ENCODE measurements at places on chromosomes 2 and 18.

DNA sequence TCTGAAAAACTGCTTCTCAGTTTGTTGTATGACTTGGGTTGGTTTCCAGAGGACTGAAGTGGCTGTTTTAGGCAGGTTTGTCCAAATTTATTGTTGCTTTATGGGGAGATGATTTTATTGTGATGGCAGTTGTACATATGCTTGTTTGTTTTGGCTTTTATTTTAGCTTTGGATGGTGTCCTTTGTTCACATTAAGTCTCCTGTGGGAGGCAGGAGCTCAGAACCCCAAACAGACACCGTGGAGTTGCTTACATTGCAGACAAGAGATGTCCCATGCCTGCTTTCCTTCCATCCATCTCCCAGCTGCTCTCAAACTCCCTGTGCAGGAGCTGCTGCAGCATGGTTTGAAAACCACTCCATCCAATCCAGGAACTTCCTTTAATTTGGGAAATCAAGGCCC lies 414.7 kb downstream of the LPIN1 start:
- H3K36me3 ChIP-seq: no peaks in the 10 kb centered on the region
- H3K4me1 ChIP-seq: peaks cover 9% of the 10 kb centered on the region
- DNase-seq: no peak
- no peak overlapping the region for H3K27ac ChIP-seq
- no peak overlapping the region for H3K4me3 ChIP-seq

DNA sequence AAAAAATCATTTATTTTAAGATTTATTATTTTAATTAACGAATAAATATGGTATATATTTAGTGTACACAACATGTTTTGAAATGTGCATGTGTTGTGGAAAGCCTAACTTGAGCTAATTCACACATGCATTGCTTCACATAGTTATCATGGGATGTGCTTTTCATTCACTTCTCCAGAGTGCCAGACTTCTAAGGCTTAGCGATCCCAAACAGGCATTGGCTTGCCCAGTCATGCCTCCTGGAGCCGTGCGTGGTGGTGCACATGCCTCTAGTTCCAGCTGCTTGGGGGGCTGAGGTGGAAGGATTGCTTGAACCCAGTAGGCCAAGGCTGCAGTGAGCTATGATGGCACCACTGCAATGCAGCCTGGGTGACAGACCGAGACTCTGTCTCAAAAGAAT lies 40.5 kb downstream of the ARHGEF4 start:
- peaks cover 3% of the 10 kb centered on the region for H3K4me1 ChIP-seq
- H3K36me3 ChIP-seq: no peaks in the 10 kb centered on the region
- H3K27me3 ChIP-seq: no peaks in the 10 kb centered on the region
- H3K4me3 ChIP-seq: no peak overlapping the region
- H3K27ac ChIP-seq: no peak overlapping the region

- H3K27ac ChIP-seq: no peak overlapping the region
- no peaks in the 10 kb centered on the region for H3K4me1 ChIP-seq
- no peak overlapping the region for H3K4me3 ChIP-seq
Observed at GRCh38 chr2:10934979-10935350, 23.2 kb downstream of the KCNF1 start.

DNA sequence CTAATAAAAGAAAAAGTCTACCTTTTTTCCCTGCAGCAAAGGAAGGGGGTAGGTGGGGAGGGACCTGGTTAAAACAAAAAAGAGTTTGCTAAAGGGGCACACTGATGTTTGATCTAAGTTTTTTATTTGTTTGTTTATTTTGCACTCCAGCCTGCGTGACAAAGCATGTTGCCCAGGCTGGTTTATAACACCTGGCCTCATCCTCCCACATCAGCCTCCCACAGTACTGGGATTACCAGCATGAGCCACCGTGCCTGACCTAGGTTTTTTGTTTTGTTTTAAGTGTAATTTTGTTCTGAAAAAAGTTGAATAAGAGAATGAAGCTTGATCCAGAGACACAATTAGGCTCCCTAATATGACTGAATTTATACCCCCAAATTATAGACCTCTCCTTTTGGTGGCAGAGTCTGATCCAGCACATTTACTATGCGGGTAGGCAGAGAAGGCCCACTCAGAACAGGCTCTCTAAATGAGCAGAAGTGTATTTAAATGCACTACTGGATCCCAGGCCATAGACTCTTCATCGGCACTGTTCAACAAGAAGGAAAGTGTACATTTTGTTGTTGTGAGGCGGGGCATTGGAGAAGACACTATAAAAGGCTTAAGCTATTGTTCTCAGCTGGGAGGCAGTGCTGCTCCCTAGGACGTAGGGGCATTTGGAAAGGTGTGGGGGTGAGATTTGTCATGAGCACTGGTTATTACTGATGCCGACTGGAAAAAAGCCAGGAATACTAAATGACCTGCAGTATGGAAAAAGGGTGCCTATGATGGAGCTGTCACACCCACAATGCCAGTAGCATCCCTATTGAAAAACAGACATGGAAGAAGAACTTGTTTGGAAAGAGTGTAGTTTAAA lies 32.4 kb downstream of the MRPS9 start:
- peaks cover 3% of the 10 kb centered on the region for H3K36me3 ChIP-seq
- H3K4me3 ChIP-seq: no peak overlapping the region
- no peak for DNase-seq
- H3K27me3 ChIP-seq: no peaks in the 10 kb centered on the region

DNA sequence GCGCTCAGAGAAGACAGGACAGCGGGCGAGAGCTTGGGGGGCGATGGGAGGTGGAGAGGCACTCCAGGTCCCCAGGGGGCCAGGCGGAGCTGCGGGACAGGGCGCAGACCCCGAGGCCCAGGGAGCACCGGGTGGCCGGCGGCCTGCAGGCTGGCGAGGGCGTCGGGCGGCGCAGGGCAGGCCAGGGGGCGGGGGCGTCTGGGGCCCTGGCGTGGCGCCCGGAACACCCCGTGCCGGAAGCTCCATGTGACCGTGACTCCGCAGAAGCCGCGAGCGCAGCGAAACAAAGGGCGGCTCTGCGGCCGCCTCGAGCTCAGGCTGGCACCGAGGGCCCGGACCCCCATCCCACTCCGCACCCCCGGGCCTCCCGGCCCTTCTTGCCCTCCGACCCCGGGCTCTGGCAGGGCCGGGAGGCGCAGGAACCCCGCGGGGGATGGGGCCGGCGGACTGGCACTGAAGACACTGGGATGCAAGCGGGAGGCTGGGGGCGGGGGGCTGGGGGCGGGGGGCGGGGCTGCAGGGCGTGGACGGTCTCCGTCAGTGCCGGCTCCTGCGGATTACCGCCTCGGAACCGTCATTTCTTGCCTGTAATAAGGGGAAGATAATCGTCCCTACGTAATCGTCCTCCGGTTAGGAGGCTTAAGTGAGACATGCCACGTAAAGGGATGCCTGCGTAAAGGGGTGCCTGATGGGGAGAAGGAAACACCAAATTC lies 19.1 kb downstream of the SH2D6 start:
- peak overlapping the region; percentile 72 for H3K4me3 ChIP-seq
- DNase-seq: peak; percentile 95
- H3K27me3 ChIP-seq: no peaks in the 10 kb centered on the region

- no peak overlapping the region for H3K4me3 ChIP-seq
- DNase-seq: no peak
- H3K27ac ChIP-seq: no peak overlapping the region
- no peaks in the 10 kb centered on the region for H3K4me1 ChIP-seq
Observed at GRCh38 chr2:118697781-118698180, 149.7 kb downstream of the EN1 start.

- no peak for DNase-seq
- no peaks in the 10 kb centered on the region for H3K27me3 ChIP-seq
- no peak overlapping the region for H3K27ac ChIP-seq
Observed at GRCh38 chr2:224982226-224982625, 60.0 kb downstream of the DOCK10 start.

- no peak overlapping the region for H3K27ac ChIP-seq
- H3K4me1 ChIP-seq: no peaks in the 10 kb centered on the region
- no peaks in the 10 kb centered on the region for H3K36me3 ChIP-seq
- H3K27me3 ChIP-seq: no peaks in the 10 kb centered on the region
- H3K4me3 ChIP-seq: no peak overlapping the region
- DNase-seq: no peak
Observed at GRCh38 chr2:70733646-70734180, 34.3 kb downstream of the ADD2 start.

DNA sequence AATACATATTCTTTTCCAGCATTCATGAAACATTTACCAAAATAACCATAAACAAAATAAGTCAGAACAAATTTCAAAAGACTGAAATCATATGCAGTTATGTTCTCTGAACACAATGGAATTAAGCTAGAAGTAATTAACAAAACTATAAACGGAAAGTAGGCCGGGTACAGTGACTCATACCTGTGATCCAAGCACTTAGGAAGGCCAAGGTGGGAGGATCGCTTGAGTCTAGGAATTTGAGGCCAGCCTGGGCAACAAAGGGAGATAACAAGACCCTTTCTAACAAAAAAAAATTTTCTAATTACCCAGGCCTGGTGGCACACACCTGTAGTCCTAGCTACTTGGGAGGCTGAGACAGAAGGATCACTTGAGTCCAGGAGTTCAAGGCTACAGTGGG lies 14.9 kb downstream of the ATAD2B start:
- no peak overlapping the region for H3K4me3 ChIP-seq
- peak; percentile 24 for DNase-seq
- no peaks in the 10 kb centered on the region for H3K36me3 ChIP-seq
